B cell (primary cell): ENCODE measurements at places on chromosomes 7 and 10.

- DNase-seq: no peak
Observed at GRCh38 chr7:137987018-137987349, 14.9 kb downstream of the CREB3L2 start.

DNA sequence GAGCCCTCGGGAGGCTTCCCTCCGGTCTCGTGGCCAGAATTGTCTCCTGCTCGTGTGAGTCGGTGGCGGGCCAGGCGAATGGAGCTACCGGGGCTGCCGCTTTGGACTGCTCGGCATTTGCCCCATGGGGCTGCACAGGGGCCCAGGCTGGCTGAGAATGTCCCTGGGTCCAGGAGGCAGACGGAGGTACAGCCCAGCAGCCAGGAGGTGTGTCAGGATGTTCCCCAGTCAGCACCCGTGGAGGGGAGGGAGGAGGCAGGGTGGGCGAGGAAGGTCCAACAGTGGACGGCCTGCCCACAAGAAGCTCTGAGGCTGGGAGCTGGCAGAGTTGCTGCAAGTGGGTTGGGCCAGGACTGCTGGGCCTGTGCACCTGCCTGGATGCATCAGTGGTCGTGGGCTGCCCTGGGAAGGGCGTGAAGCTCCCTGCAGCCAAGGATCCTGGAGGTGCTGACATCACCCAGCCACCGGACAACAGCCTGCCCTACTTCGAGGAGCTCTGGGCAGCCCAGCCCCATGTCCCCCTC lies 46.4 kb downstream of the PDGFA start:
- no peak for DNase-seq

GRCh38 chr10:35443858-35444257 lies 107.5 kb downstream of the CCNY start:
- DNase-seq: no peak

DNA sequence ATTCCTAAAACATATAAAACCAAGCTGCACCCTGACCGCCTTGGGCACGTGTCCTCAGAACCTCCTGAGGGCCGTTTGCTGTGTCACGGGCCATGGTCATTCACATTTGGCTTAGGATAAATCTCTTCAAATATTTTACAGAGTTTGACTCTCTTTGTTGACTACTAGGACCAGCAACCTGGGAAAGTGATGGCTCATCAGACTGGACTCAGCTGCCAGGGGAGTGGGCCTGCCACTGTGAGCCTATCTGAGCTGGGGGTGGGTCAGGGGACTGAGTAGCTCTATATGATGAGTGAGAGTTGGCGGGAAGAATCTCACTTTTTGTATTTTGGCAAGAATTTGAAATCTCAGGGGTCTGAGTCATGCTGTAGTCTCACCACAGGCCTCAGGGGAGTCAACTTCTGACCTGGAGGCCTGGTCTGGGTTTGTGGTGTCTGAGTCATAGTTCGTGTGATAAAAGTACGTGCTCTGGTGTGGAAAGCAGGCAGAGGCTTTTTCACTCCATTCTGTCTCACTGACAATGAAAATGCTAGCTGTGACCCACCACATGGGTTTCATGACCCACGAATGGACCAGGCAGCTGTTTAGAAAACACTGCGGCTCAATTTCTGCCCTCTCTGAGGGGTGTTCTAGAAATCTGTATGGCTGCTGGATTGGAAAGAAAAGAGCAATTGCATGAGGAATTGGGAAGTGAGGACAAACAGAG lies 4.2 kb upstream of the UPP1 start:
- peak; percentile 65 for DNase-seq

- DNase-seq: no peak
Observed at GRCh38 chr7:78176171-78176570, 377.6 kb downstream of the PHTF2 start.

DNA sequence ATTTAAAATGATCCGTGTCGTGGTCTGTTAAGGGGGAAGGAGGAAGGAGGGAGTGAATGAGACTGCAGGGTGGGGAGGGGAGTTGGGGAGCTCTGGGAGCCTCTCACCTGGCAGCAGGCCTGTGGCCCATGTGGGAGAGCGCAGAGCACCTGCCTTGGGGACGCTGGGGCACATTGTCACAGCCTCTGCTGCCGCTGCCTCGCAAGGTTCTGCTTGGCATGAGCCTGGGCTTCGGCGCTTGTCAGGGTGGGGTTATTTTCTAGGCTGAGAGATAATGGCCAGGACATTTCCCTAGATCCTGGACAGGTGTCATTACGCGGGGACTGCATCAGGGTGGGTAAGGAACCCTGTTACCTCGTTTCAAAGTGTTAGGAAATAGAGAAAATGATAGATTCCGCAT lies 2.2 kb upstream of the SUN1 start:
- DNase-seq: no peak

DNA sequence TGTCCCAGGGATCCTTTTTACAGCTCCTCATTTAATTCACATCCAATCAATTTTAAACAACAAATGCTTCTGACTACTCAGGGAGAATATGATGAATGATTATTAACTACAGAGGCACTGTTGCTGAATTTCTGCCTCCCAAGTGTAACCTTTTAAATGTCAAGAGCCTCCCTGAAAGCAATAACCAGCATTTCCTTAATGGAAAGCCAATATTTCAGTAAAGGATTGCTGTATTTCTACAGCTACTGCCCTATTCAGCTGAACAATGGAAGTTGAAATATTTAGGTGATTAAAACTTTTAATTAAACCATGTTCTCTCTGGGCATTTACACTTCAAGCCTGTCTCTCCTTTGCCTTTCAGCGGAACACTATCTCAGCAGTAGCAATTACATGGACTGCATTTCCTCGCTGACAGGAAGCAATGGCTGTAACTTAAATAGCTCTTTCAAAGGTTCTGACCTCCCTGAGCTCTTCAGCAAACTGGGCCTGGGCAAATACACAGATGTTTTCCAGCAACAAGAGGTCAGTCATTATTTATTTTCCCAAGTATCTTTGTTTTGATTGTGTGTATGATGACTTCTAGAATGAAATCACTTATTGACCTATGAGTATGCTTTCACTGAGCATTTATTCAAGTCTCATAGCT lies 304.7 kb downstream of the BICC1 start:
- DNase-seq: no peak

GRCh38 chr7:139065323-139065722 lies 29.5 kb upstream of the ZC3HAV1L start:
- DNase-seq: no peak

DNA sequence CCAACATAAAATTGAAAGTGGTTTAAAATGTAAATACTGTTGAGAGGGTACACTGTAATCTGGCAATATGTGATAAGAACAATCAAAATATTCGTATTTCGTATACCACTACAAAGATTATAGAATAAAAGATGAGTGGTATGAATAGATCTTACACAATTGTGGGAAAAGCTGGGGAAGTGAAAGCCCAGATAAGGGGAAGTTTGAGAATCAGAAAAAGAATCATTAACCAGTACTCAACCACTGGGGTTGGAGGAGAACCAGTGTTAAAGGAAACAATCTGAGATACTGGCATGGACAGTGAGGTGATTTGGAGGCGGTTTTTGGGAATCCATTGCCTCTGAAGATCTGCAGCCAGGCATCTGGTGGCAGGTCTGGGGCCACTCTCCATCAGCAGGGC lies 59.7 kb upstream of the CDK14 start:
- DNase-seq: peak; percentile 18

GRCh38 chr10:122293156-122293960 lies 22.3 kb downstream of the BTBD16 start:
- DNase-seq: no peak

DNA sequence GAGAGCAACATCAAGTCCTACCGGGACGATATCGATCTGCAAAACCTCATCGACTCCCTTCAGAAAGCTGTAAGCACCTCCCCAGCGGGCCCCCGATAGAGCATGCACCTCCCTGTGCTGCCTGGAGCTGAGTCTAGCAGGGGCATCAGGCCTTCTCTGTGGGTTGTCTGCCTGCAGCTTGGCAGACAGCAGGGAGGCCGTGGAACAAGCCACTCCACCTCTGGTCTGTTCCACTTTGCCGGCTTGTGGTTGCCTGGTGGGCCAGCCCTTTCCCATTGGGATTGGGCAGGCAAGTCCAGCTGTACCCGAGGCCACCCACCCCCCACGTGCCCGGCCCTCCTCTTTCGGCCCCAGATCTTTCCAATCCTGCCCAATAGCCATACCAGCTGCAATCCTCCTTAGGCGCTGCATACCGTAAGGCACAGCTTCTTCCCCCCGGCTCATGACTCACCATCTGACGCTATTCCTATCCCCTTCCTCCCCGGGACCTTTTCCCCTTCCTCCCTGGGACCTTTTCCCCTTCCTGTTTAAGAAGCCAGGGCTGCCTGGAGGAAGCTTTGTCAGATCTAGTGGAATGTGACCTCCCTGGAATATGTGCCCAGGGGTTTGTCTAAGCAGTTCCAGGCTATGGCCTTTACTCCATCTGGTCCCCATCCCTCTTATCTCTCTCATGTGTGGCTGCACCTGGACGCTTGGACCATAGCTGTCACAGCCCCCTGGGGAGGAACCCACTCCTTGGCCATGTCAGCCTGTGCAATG lies 28.1 kb upstream of the SH2D4B start:
- no peak for DNase-seq

DNA sequence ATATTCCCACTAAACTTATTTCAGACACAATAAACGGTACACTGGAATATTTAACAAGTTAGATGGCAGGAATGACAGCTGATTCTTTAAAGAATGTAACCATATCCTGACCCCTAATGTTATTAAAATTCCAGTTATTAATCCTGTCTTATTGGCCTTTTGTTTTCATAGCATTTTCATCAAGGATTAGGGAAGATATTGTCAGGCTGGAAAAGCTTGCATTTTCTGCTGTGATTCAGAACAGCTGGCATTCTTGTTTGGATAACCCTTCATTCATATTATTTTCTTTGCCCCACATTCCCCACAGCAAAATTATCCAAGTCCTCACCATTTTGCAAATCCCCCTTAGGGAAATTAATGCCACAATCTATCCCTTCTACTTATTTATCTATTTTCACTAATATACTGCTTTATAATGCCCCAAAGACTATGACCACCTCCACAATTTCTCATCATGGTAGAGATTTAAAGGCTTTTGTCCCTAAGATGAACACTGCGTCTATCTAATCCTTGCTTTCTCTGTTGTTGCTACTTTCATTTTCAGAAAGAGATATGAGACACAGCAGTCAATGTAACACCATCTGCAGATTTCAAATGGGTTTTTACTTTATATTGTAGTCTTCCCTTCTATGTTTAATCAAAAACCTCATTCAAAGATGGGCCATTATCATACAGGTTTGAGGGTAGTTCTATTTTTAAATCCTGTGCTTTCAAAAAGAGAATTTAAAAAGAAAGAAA lies 475.1 kb downstream of the PARD3 start:
- no peak for DNase-seq

- no peak for DNase-seq
Observed at GRCh38 chr7:130971297-130971696, 237.3 kb upstream of the KLF14 start.

DNA sequence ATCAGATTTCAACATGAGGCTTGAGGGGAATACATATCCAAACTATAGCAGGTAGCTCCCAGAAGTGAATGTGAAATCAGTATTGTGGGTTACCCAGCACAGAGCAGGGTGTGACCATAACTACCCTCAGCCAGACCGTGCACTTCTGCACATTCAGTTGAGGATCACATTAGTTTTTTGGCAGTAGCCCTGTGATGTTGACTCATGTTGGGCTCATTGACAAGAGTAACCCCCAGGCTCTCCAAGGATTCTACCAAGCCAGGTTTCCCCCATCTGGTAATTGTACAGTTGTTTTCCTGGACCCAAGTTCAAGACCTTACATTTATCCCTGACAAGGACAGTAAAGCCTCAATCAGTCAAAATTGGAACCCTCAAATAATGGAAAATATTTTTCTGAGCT lies 11.7 kb upstream of the CPA4 start:
- no peak for DNase-seq

DNA sequence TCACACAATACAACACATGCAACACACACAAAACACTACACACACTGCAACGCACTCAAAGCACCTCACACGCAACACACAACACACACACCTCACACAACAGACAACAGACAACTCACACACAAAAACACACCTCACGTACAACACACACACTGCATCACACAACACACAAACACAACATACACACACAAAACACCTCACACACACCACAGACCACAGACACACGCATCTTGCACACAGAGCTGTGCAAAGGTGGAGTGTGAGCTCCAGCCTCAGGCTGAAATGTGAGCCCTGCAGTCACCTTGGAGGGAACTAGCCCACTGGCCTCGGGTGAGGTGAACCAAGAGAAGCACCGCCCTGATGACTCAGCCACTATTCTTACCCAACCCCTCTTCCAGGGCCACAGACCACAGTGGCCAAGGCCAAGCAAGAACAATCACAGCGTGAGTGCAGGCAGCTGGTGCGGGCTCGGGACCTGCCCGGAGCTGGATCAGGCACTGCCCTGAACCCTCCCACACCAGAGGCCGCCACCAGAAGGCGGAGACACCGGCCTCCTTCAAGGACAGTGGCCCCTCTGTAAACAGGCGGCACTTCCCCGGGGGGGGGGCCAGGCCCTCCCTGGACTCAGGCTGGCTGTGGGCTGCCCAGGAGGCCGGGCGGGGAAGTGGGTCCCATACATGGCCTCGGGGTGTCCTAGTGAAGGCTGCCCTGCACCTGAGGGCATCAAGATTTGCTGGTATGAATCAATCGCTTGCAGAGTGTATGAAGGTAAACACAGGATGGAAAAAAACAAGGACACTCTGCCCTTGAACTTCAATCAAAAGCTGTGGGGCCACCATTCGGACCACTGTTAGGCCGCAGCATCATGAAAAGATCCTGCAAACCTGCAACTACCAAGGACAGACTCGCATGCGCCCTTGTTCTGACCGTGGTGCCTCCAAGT lies 106.7 kb downstream of the TNS3 start:
- peak; percentile 40 for DNase-seq

DNA sequence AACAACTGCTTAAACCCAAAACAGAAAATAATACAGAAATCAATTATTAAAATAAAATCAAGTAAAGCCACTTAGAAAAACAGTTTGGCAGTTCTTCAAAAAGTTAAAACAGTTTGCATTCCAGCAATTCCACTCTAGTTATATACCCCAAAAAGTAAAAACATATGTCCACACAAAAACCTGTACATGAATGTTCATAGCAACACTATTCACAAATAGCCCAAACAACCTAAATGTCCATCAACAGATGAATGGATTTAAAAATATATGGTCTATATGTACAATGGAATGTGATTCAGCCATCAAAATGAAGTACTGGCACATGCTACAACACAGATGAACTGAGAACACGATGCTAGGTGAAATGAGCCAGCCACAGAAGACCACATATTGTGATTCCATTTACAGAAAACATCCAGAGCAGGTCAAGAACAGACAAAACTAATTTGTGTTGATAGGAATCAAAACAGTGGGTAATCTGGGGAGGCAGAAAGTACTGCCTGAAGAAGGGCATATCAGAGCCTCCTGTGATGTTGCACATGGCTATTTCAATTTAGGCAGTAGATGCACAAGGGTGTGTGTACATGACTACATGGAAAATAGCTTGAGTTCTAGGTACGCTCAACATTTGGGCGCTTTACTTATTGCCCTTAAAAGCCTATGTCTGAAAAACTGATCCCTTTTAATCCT lies 66.3 kb downstream of the CYTH3 start:
- no peak for DNase-seq
